ENCODE measurements at places on chromosomes 12 and 14. TPM values are rescaled to one million over a fixed set of nuclear protein-coding genes. Genes with fewer than 3 reads are reported as not detected.

Gene PIANP
- not detected for total RNA-seq

- DNase-seq, result no peak
Observed at GRCh38 chr12:25459541-25459951, 93.5 kb downstream of the LMNTD1 start.

Gene ANKLE2
- total RNA-seq, result 68.2 TPM

Gene KRT81
- not detected for total RNA-seq

GRCh38 chr12:27190761-27191160 is 53.3 kb upstream of the STK38L start:
- DNase-seq, result no peak

Gene RAD9B
- 0.78 TPM for total RNA-seq

DNA sequence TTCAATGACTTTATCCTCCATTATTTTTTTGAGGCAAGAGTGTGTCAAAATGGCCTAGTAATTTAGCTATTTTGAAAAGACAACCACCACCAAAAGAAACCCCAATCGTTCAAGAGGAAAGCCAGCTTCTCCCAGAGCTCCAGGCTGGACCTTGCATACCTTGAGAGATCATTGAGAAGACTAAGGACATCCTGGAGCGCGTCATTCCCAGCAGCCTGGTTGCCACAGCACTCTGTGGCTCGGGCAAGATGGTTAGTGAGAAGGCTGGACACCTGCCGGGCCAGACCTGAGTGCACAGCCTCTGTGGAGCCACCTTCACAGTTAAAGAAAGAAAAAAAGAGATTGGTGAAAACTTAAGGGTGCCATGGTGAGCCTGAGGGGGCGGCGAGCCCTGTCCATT is 111.4 kb downstream of the TRAFD1 start:
- no peak for DNase-seq

DNA sequence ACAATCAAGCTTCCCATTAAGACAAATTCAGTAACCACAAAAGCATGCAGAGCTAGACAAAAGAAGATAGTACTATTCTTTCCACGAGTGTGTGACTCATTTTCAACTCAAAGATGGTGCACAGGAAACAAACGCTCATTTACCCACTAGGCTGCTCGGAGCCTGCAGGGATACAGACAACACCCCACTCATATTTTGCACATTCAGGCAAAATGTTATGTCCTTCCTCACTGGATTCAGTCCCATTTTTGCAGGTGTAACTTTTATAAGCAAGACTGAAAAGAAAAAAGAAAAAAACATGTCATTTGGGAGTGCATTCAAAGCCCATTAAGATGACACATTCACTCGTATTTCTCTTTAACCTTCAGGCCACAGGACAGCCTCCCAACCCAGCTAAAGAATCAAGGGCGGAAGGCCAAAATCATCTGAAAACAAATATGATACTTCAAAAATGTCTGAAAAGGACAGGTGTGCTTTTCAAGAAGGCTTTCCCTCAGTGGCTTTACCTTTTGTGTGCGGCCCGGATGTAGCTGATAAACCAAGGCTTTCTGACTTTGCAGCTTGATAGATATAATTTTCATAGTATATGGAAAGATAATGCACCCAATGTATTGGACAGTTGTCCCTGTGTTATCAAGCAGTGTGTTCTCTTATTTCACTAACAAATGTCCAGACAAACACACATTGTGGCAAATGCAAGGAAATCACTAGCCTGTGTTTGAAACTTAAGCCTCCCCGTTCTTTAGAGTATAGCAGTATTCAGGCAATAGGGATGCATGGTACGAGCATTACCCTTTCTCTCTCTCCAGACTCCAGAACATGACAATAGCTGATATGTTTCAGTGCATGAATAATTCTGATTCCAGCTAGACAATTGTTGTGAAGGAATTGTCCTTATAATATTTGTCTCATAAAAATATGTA is 147.8 kb upstream of the KRR1 start:
- no peak for DNase-seq

All from tibial nerve (tissue), 4 donors.